B cell (primary cell): ENCODE measurements at places on chromosomes 6 and 20.

DNA sequence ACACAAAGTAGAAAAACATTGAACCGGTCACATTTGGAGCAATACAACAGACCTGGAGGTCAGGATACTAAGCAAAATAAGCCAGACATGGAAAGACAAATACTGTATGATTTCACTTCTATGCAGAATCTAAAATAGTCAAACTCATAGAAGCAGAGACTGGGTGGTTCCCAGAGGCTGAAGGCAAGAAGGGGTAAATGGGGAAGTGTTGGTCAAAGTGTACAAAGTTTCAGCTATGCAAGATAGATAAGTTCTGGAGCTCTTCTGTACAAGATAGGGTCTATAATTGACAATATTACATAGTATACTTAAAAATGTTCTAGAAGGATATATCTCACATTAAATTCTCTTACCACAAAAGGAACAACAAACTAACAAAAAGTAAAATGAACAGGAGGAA is 70.3 kb downstream of the TMEM244 start:
- no peak for DNase-seq

DNA sequence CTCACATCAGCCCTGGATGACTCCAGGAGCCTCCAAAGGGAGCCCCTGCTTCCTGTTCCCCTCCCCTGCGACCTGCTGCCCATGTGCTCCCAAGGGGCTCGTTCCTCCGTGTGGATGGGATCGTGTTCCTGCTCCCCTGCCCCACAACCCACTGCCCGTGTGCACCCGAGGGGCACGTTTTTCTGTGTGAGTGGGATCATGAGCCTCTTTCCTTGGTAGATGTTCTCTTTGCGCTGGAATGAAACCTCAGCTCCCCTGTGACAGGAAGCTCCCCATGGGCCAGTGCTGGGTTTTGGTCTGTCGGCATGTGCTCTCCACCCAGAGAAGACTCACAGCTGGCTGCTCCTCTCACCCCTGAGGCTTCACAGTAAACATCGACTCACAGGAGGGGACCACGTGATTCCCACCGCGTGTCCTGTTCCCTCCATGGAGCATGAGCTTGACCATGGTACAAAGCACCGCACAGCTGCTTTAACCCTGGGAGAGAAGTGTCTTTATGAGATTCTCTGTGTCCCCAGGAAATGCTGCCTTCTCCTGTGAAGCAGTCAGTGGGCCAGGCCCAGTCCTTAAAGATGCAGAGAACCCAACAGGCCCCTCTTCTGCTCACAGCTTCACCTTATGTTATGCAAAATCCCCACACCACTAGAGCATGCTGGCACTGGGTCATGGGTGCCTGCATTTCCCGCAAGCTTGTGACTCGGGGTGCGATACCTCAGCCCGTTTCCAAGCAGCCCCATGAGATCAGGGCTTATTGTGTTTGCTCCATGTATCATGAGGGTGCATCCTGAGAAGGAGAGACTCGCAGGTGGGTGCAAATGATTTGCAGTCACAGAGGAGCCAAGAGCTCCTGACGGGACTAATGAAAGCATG is 215.1 kb downstream of the ERMARD start:
- DNase-seq = peak; percentile 22

DNA sequence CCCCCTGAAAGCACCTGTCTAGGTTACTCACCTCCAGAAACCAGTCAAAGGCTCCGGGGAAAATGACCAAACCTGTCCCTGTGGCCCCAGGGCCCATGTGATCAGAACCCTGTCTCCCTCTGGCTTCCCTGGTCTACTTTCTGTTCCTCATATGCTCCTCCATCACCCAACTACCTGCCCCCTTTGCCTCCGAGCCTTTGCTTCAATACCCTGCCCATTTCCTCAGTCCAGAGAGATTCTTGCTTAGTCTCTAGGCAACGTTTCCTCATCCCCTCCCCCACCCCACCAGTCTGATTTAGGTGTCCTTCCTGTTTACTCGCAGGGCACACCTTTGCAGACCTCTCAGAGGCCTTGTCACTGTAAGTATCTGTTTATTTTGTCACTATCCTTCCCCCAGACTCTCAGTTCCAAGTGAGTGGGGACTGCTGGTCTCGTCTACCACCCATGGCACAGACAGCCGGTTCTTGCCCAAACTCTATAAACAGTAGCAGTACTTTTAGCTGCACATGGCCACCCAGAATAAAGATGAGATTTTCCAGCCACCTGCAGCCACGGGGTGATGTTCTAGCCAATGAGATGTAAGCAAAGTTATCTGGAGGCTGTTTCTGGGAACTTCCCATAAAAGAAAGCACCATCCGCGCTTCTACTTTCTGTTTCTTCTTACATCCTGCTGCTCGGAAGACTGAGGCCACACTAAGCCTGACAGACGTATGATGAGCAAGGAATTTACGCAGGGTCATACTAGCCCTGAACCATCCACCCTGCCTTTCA is 13.3 kb downstream of the ELOVL5 start:
- DNase-seq = peak; percentile 93

GRCh38 chr6:125224231-125224861 is 70.8 kb downstream of the TPD52L1 start:
- no peak for DNase-seq

- DNase-seq = no peak
Observed at GRCh38 chr6:66189915-66190314, 482.9 kb upstream of the EYS start.

- no peak for DNase-seq
Observed at GRCh38 chr6:108739496-108740330, 108.5 kb upstream of the ARMC2 start.

GRCh38 chr6:16345449-16346330 is 107.3 kb downstream of the GMPR start:
- no peak for DNase-seq

GRCh38 chr6:131001111-131001736 is 61.8 kb downstream of the EPB41L2 start:
- no peak for DNase-seq

- no peak for DNase-seq
Observed at GRCh38 chr6:79453558-79454042, 83.6 kb downstream of the LCA5 start.

GRCh38 chr20:25257130-25257529 is 9.2 kb downstream of the PYGB start:
- no peak for DNase-seq

- DNase-seq = no peak
Observed at GRCh38 chr6:52077180-52077884, 10.1 kb downstream of the PKHD1 start.

- DNase-seq = no peak
Observed at GRCh38 chr6:129996387-129996786, 22.0 kb upstream of the L3MBTL3 start.
